ENCODE measurements at places on chromosomes 11 and 22. TPM values are rescaled to one million over a fixed set of nuclear protein-coding genes. Genes with fewer than 3 reads are reported as not detected.

Gene APOBEC3B
- 1.0 TPM for total RNA-seq

Gene NCF4
- total RNA-seq: not detected

Gene OR8B4
- total RNA-seq: not detected

DNA sequence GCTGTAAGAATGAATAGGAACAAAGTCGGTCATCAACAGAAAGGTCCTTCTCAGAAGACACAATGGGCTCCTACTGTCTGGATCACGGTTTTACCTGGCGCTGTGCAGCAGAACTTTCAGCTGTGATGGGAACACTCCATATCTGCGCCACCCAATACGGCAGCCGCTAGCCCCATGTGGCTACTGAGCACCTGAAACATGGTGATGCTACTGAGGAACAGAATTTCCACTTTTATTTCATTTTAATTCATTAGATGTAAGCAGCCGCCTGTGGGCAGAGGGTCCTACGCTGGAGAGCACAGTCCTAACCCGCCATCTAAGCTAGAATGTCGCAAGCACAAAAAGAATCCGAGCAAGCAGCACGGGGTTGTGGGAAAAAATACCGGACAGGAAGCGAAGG, 2.7 kb downstream of the SULT4A1 start:
- peaks cover 2% of the 10 kb centered on the region for H3K27me3 ChIP-seq
- H3K27ac ChIP-seq: no peak overlapping the region

DNA sequence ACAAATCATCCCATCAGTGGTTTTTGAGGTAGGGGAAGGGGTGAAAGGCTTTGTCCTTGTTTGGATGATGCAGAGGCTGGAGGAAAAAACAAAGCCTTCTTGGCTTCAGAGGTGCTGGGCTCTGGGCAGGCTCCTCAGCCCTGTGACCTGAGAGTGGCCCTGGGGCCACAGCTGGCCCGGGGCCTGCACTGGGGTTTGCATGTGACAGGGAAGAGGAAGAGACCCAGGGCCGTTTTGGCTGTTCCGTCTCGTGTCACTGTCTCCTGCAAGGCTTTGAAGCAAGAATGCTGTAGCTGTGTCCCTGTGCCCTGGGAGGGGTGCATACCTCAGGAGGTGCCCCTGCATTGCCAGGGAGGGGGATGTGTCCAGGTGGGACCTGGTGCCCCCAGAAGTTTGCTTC, 12.6 kb downstream of the ARHGAP8 start:
- DNase-seq: no peak
- peaks cover 4% of the 10 kb centered on the region for H3K27me3 ChIP-seq
- no peaks in the 10 kb centered on the region for H3K4me1 ChIP-seq
- H3K27ac ChIP-seq: no peak overlapping the region

GRCh38 chr11:118659953-118660680, 19.3 kb downstream of the TREH start:
- peaks cover 13% of the 10 kb centered on the region for H3K36me3 ChIP-seq
- no peak for DNase-seq
- no peak overlapping the region for H3K4me3 ChIP-seq
- H3K4me1 ChIP-seq: peaks cover 8% of the 10 kb centered on the region

- H3K36me3 ChIP-seq: no peaks in the 10 kb centered on the region
- no peaks in the 10 kb centered on the region for H3K4me1 ChIP-seq
- H3K27ac ChIP-seq: no peak overlapping the region
- H3K4me3 ChIP-seq: no peak overlapping the region
Measured at GRCh38 chr22:49462795-49463194, 364.9 kb downstream of the BRD1 start.

DNA sequence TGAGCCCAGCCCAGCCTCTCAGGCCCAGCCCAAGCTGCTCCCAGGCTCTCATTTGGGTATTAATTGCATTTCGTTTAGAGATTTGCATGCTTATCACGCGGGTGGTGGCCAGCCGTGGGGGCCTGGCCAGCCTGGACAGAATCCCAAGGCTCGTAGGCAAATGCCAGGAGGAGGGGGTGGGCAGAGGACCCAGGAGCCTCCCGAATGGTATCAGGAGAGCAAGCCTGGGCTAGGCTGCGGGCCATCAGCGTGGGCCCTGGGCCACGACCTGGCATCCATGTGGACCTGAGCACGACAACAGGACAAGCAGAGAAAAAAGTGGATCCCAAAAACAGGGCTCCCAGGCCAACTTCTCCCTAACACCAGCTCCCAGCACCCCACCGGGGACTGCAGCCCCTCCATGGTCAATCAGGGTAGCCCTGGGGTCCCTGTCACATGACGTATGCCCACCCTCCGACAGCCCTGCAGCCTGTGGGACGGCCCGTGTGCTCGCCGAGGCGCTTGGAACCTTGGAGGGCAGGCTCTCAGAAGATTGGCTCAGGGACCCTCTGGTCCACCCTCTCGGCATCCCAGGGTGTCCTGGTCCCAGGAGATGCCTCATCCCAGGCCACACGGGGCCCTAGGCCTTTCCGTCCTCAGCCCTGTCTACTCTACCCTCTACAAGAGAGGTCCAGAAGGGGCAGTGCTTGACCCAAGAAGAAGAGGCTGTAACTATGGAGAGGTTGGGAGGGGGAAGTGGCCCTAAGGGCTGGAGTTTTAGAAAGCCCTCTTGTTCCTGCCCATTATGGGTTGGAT, 8.8 kb downstream of the ASCL2 start:
- H3K27me3 ChIP-seq: peaks cover 12% of the 10 kb centered on the region
- DNase-seq: no peak
- H3K4me3 ChIP-seq: no peak overlapping the region
- H3K4me1 ChIP-seq: peaks cover 3% of the 10 kb centered on the region
- no peak overlapping the region for H3K27ac ChIP-seq

DNA sequence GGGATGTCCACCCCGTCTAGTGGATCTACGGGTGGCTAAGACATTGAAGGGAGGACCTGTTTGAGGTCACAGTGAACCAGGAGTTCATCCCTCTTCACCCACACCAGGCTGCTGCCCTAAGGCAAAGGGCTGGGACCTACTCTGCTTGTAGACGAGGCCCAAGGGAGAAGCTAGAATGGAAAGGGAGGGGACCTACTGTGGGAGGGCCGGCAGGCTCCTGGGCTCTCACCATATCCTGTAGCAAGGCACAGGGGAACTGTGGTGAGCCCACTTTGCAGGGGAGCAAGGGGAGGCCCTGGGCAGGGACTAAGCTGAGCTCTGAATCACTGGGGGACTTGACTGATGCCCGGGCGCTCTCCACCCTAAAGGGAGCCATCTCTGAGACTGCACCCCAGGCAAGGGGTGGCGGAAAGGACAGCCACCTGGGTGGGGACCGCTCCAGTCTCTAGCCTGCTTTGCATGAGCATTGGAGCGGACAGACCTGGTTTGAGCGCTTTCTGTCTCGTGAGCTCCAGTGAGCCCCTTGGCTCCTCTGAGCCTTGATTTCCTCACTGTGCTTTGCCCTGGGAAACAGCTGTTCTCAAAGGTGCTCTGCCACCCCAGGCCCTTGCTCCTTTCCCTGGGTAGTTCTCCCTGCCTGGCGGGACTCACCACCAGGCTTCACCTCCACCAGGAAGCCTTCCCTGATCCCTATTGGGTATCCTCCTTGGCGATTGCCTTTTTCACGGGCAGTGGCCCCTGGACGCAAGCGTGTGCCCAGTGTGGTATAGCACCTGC, 24.2 kb downstream of the PARVG start:
- no peak overlapping the region for H3K4me3 ChIP-seq
- H3K27me3 ChIP-seq: peaks cover 5% of the 10 kb centered on the region
- DNase-seq: no peak
- H3K36me3 ChIP-seq: no peaks in the 10 kb centered on the region
- H3K27ac ChIP-seq: no peak overlapping the region

DNA sequence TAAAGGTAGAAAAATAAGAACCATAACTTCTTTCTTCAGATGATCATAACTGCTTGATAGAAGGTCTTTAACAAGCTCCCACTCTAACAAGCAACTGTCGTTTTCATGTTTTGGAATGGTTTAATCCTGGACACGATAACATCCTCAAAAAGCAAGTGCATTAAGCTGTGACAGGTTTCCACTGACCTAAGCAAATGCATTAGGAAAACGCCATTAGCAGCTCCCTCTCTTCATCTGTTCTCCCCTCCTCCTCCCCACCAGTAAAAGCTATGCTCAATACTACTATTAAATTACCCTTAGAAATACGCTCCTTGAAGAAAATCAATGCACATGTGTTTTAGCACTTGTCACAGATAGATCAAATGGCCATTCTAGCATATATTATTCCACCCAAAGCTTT, 729.4 kb downstream of the OPCML start:
- H3K4me1 ChIP-seq: no peaks in the 10 kb centered on the region
- no peak overlapping the region for H3K4me3 ChIP-seq
- no peaks in the 10 kb centered on the region for H3K36me3 ChIP-seq
- no peaks in the 10 kb centered on the region for H3K27me3 ChIP-seq
- no peak overlapping the region for H3K27ac ChIP-seq
- DNase-seq: no peak

DNA sequence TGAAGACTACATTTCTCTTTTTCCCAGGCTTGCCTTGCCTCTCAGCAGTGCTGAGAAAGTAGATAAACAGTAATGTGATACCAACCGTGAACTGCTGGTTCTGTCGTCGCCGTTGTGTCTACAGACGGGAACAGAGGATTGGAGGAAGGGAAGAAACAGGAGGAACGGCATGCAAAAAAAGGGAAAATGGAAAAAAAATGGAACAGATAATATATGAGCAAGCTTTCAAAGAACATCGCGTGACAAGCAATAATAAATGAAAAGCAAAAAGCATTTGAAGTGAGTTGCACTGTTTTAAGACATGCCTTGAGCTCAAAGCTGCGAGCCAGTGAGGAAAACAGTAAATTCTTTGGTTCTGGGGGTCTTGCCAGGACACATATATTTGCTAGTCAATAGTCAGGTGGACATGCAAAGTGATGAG, 305.9 kb downstream of the CADM1 start:
- no peak for DNase-seq
- H3K27ac ChIP-seq: no peak overlapping the region
- H3K36me3 ChIP-seq: no peaks in the 10 kb centered on the region
- no peaks in the 10 kb centered on the region for H3K27me3 ChIP-seq

- no peak overlapping the region for H3K27ac ChIP-seq
- DNase-seq: no peak
- no peak overlapping the region for H3K4me3 ChIP-seq
Measured at GRCh38 chr22:49418341-49418894, 409.3 kb downstream of the BRD1 start.

DNA sequence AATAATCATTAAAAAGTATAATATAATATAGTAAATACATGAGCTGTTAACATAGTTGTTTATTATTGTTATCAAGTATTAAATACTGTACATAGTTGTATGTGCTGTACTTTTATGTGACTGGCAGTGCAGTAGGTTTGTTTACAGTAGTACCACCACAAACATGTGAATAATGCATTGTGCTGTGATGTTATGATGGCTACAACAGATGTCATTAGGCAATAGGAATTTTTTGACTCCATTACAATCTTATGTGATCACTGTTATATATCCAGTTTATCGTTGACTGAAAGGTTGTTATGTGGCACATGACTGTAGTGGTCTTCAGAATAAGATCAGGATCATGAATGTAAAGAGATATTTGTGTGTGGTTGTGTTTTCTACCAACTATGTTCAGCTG, 577.8 kb downstream of the JRKL start:
- H3K27ac ChIP-seq: no peak overlapping the region
- peaks cover 3% of the 10 kb centered on the region for H3K27me3 ChIP-seq
- DNase-seq: no peak
- H3K4me3 ChIP-seq: no peak overlapping the region

DNA sequence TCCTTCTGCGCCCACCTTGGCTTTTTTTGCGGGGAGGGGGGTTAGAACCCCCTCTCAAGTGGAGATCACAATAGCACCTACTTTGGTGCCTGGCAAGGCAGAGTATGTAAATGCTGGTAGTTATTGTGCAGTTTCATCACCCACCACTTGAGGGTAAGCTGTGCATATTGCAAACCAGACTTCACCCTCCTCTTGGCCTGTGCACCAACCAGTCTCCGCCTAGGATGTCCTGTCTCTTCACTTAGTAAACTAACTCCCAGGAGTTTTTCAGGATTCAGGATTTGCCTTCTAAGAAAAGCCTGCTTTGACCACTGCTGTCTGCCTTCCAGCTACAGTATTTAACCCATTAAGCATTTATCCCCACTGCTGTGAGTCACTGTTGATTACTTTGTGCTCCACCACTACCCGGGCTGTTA, 2.0 kb upstream of the UBXN1 start:
- H3K27me3 ChIP-seq: peaks cover 4% of the 10 kb centered on the region
- H3K4me3 ChIP-seq: no peak overlapping the region
- H3K27ac ChIP-seq: no peak overlapping the region
- H3K4me1 ChIP-seq: peaks cover 8% of the 10 kb centered on the region

DNA sequence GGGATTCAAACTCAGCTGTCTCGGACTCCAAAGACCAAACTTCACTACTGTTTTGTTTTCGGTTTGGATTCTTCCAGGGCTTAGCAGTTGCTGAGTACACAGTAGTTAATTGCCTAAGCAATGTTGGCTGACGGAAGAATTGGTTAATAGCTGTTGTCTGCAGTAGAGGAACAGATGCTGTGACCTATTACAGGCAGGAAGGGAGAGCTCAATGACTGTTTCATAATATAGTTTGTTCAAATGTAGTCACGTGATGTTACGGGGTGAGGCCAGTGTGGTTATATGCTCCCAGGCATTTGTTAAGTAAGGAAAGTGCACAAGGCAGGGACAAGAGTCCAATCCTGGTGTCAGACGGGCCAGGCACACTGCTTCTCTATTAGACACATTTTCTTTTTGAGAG, 222.6 kb upstream of the CCDC90B start:
- no peak overlapping the region for H3K27ac ChIP-seq
- H3K4me1 ChIP-seq: no peaks in the 10 kb centered on the region
- no peak for DNase-seq
- H3K36me3 ChIP-seq: no peaks in the 10 kb centered on the region
- no peaks in the 10 kb centered on the region for H3K27me3 ChIP-seq

- H3K36me3 ChIP-seq: no peaks in the 10 kb centered on the region
- no peak for DNase-seq
- H3K4me1 ChIP-seq: no peaks in the 10 kb centered on the region
- H3K27me3 ChIP-seq: peaks cover 15% of the 10 kb centered on the region
Measured at GRCh38 chr11:290621-291231, 1.8 kb downstream of the PGGHG start.

Measured in endothelial cell (in vitro differentiated cells).